ENCODE measurements at places on chromosomes 1 and 21. TPM values are rescaled to one million over a fixed set of nuclear protein-coding genes. Genes with fewer than 3 reads are reported as not detected.

TNFRSF18 gene
- total RNA-seq, result 0.58 TPM

REG4 gene
- total RNA-seq, result not detected

CD84 gene
- total RNA-seq, result not detected

CYB561D1 gene
- total RNA-seq, result 2.7 TPM

SPATA46 gene
- not detected for total RNA-seq

PTGFR gene
- 0.43 TPM for total RNA-seq
